Brain microvascular endothelial cell (primary cell): ENCODE measurements at places on chromosomes 1 and 21.
A peak's percentile ranks its signal among the peaks of the same experiment; 100 is the strongest.

DNA sequence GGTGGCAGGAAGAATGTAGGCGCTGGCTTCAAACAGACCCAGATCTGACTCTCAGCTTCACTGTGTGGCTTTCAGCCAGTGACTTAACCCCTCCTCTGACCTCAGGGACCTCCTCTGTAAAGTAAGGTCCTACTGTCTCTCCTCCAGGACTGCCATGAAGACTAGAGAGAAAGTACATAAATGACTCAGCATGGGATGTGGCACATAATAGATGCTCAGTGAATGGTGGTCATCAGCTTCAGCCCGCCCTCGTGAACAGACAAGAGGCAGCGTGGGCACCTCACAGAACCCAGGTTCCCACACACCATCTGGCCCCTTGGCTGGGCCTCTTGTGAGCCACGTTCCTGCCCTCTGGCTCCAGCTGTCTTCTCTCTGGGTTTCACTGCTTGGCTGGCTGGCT lies 126.0 kb downstream of the SYF2 start:
- DNase-seq: no peak

DNA sequence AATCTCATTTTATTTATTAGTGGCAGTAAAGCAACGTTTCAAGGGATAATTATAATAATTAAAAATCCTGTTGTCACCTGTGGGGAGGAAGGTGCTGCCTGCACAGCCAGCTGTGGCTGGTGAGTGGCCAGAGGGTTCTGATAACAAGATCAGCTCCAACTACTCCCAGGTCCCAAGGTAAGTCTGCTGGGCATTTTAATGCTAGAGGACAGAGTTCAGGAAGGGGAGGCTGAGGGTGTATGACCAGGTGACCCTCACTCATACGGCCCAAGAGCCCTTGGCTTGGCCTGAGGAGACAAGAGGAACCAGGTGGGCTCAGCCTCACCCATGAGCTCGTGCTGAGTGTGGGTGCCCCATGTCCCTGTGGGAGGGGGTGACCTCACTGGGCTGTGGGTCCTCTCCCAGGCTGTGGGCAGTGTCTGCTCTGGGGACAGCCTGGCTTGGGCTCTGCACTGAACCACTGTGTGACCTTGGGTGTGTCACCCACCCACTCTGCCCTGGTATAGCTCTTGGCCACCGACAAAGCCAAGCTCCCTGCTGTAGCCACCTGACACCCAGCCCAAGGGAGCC lies 223.8 kb downstream of the PTPRU start:
- no peak for DNase-seq

DNA sequence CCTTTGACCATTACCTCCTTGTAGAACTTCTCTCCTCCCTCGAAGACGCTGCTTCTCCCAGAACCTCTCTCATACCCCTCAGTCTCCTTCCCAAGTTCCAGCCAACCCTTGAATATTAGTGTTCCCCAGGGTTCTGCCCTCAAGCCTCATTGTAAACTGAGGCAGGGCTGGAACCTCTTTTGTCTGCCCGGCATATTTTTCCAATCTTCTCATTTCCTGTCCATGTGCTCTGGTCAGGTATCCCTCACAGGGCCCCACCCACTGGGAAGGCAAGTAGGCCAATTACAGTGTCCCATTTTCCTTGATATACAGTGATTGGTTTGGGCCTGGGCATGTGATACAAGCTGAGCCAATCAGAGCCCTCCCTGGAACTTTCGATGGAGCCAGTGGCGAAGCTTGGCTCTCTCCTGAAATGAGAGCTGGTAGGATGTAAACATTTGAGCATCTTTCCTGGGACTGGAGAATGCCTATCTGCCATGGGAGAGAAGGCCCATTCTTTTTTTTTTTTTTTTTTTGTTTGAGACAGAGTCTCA lies 57.1 kb upstream of the ID3 start:
- no peak for DNase-seq

DNA sequence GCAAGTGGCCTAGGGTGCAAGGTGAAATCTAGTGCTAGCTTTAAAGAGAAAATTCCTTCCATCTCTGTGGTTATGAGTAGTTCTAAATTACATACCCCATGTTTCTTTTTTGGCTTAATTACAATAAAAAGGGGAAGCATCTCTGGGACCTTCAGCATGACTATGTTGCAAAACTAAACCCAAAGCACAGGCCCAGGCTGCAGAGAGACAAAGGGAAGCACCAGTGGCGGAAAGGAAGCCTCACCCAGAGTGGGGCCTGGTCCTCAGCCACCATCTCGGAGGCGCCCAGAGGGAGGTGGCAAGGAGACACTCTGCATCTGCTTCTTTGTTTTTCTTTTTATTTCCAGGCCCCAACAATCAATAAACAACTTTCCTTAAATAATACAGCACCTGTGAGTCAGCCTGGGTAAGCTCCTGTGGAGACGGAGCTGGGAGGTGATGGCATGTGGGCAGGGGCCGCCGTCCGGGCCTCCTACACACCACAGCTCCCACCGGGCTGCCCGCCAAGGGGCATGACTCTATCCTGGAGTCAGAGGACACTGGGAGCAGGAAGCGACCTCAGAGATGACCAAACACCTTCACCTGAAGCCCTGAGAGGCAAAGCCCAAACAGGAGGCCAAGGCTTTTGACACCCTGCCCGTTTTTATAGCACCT lies 21.7 kb downstream of the ITPKB start:
- no peak for DNase-seq

- no peak for DNase-seq
Observed at GRCh38 chr1:177119311-177119710, 45.2 kb downstream of the ASTN1 start.

DNA sequence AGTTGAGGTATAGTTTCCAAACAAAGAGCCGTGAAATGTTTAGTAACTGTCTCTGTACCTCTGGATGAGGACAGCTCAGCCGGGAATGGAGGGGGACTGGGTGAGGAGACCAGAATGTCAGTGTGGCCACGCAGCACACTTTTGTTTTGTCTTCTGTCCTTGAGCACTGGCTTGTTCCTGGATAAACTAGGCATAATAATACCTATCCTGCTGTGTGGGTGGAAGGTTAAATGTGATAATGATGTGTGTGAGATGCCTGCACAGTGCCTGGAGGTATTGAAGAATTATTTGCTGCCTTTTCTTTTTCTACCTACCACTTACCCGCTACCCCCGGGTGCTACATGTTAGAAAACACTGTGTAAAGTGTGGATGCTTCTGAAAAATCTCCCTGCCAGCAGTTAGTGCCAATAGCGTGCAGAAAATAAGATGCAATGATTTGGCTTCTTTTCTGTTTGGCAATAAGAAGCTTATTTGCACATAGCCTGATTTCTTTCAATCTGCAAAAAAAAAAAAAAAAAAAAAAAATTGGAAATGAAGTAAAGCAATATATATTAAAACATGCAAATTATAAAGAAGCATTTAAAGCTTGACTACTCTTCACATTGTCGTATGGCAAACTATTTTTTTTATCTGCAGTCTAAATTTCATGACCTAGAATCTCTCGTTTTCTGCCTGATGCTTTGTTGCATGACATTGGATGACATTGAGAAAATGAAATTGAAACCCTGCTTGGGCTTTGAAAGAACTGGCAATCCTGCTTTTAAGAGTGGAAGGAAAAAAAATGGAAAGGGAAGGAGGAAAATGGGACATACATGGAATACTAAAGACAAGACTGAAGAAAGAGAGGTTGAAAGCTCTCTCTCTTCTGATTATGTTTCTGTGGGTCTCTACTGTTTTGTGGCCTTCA lies 89.5 kb downstream of the DISC1 start:
- DNase-seq: no peak

GRCh38 chr1:178928976-178929375 lies 58.1 kb upstream of the ANGPTL1 start:
- DNase-seq: no peak

DNA sequence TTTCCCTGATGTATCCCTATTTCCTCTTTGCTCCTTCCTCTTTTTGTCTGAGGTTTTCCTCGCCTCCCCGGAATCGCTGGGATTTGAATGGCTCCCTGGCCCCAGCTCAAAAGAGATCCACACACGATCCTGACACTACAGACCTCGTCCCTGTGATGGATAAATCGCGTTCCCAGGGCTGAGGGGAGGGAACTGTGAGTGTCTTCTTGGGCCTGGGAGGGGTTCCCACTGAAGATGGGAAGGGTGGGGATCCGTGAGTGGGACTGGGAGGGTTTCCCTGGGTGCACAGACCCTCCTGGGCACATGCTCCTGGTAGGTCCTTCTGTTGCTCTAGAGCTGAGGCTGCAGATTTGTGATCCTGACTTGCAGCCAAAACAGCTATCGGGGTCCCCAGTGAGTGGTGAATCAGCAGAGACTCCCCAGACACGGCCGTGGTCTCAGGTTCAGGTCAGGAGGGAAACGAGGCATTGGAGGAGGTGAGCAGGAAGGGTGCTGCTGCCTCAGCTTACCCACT lies 591.0 kb downstream of the PTPRU start:
- no peak for DNase-seq

- no peak for DNase-seq
Observed at GRCh38 chr1:9106286-9106685, 22.6 kb downstream of the GPR157 start.

DNA sequence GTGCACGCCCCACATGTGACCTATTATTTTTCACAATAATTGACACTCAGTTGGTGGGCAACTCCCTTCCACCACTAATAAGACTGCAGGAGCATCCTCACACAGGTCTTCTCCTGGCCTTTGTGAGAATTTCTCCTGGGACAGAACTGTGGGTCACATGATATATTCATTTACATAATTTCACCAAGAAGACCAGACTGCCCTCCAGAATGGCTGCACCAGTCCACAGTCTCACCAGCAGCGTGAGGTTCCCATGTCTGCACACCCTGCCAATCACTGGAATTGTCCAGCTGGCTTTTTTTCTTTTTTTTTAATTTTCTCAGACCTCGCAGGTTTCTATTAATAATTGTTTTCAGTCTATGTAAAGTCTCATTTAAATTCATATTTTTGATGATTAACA lies 41.3 kb downstream of the ATP1A1 start:
- no peak for DNase-seq

DNA sequence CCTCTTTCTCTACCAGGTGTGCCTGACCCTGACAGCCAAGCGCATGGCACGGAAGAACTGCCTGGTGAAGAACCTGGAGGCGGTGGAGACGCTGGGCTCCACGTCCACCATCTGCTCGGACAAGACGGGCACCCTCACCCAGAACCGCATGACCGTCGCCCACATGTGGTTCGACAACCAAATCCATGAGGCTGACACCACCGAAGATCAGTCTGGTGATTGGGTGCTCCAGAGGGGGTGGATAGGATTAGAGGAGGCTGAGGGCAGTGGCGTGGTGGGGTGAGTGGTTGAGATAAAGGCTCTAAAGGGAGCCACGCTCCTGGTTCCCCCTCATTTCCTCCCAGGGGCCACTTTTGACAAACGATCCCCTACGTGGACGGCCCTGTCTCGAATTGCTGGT lies 13.1 kb downstream of the ATP1A2 start:
- DNase-seq: no peak

DNA sequence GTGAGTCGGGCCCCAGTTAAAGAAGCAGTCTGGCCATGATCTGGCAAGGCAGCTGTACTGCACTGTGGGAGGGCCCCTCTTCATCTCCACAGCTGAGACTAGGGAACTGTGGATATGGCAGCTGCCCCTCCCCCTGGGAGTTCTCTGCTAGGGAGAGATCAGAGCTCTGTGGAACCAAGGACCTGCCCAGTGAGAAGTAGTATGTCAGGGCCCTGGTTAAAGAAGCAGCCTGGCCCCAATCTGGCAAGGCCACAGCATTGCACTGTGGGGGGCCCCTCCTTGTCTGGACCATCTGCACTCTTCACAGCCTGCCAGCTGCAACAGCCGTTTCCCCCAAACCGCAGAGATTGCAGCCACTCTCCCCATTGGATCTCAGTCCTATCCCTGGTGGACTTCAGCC lies 208.5 kb downstream of the DNAH14 start:
- no peak for DNase-seq

GRCh38 chr1:150089846-150090520 lies 22.4 kb downstream of the VPS45 start:
- no peak for DNase-seq

DNA sequence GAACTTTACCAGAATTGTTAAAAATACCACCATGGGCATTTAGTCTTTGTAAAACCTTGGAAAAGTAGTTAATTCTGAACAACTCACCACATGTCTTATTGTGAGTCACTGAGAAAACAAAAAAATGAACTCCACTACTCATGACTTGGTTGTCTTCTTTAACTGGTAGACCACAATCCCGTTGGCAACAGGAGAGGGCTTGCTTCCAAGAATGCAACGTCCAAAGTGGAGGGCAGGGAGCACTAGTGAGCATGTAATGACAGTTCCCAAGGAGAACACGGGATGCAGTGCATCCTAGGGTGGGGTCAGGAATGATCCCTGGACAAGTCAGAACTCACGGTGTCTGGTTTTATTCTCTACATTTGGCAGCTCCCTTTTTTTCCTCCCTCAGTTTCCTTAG lies 15.2 kb upstream of the HMCN1 start:
- DNase-seq: peak; percentile 93

- no peak for DNase-seq
Observed at GRCh38 chr1:197466813-197467212, 198.8 kb downstream of the CRB1 start.

DNA sequence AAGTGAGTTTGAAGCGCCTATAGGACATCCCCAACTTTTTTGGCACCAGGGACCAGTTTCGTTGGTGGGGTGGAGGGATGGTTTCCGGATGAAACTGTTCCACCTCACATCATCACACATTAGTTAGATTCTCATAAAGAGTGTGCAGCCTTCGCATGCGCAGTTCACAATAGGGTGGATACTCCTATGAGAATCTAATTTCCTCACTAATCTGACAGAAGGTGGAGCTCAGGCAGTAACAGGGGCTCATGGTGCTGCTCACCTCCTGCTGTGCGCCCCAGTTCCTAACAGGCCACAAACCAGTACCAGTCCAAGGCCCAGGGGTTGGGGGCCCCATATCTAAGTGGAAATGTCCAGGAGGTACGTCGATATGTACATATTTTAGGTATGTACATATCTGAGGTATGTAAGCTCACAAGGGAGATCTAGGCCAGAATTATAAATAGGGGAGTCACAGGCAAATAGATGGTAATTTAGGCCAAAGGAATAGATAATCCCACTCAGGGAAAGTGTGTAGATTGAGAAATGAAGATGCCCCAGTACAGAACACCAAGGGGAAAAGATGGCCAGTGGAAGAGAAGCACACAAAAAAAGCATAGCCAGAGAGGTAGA lies 27.5 kb upstream of the RASAL2 start:
- DNase-seq: no peak
